ENCODE measurements at places on chromosomes 16 and 17. TPM values are rescaled to one million over a fixed set of nuclear protein-coding genes. Genes with fewer than 3 reads are reported as not detected.

The JMJD6 gene
- 27.2 TPM for total RNA-seq

The CES2 gene
- 39.3 TPM for total RNA-seq

The GUCY2D gene
- total RNA-seq, result not detected

The ATP2A3 gene
- total RNA-seq, result 0.53 TPM

The FOXC2 gene
- total RNA-seq, result 21.7 TPM

The KRT32 gene
- total RNA-seq, result not detected

The CXCL16 gene
- total RNA-seq, result 18.0 TPM

Measured in glomerular endothelial cell (primary cell).